ENCODE measurements at places on chromosomes 3 and 15.

DNA sequence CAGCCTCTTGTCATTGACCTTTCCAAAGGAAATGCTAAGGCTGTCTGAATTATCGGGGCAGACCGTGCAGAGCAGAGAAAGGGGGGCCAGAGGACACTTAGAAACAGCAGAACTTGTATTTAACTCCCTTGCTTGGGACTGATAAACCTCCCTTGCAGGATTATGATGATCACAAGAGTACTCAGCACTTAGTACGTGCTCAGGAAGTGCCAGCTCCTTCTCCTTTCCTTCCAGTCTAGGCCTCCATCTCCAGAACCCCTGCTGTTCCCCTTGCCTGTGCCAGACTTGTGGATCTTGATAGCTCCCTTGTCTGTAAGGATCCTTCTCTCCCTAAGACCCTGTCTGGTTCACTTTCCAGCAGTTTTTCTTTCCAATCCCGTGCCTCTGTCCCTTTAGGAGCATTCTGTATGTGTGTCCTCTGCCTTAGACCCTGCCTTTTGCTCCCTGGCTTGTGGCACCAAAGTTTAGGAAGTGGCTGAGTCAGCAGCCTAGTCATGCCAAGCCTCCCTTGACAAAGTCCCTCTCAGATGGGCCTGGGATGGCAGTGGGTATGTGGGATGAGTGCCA is 747 bp downstream of the SORD start:
- DNase-seq, result peak; percentile 58

- DNase-seq, result no peak
Observed at GRCh38 chr3:195164573-195165264, 106.2 kb downstream of the XXYLT1 start.

DNA sequence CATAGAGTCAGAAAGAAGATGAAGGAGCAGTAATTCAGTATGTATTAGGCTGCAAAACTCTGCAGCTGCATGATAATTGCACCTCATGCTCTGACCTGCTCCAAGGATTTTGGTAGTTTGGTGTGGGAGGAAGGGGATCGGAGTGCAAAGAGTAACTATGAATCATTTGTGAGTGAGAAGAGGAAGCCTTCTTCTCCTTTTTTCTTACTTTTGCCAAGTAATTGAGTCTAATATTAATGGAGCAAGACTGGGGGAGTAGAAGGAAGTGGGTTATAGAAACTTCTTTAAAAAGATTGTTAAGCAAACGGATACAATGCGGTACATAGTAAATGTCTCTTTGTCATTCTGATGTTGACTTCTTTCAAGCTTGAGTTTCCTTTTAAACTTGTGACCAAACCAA is 276.5 kb downstream of the EDEM1 start:
- DNase-seq, result peak; percentile 26

- peak; percentile 5 for DNase-seq
Observed at GRCh38 chr3:67083277-67083676, 85.2 kb downstream of the KBTBD8 start.

GRCh38 chr3:168417016-168417415 is 321.3 kb upstream of the GOLIM4 start:
- DNase-seq, result no peak

DNA sequence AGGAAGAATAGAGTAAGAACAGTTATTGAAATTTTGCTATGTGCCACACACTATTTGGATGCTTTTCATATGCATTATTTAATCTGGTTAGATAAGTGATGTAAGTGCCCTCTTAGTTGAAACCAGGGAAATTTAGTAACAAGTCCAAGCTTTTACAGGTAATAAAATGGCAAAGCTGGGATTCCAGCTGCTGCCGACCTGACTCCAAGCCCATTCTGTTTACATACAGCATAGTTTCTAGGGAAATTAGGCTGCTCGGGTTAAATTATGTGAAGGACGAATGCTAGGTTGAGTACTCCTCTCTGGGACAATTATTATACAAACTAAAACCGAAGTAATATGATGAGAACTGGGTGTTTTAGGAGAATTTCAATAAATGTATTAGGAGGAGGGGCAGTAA is 38.7 kb upstream of the FAH start:
- DNase-seq, result no peak

GRCh38 chr3:69090021-69090420 is 5.3 kb downstream of the ARL6IP5 start:
- no peak for DNase-seq

DNA sequence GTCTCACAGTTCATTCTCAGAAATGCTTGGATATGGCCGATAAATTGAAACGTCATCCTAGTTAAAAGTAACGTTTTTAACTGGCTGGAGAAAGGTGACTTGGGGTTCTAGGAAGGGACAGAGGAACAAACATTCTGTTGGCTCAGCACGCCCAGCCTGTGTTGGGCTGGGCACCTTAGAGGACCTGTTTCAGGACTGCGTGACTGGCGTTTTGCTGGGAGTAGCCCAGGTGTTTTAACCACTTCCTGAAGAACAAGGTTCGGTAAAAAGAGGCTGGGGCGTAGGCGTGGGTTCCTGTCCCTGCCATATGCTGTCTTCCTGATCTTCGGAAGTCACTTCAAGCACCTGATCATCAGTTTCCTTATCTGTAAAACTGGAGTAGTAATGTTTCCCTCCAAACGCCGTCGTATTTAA is 1.1 kb upstream of the TLNRD1 start:
- peak; percentile 77 for DNase-seq

GRCh38 chr3:189890496-189890895 is 230.2 kb downstream of the P3H2 start:
- peak; percentile 83 for DNase-seq

DNA sequence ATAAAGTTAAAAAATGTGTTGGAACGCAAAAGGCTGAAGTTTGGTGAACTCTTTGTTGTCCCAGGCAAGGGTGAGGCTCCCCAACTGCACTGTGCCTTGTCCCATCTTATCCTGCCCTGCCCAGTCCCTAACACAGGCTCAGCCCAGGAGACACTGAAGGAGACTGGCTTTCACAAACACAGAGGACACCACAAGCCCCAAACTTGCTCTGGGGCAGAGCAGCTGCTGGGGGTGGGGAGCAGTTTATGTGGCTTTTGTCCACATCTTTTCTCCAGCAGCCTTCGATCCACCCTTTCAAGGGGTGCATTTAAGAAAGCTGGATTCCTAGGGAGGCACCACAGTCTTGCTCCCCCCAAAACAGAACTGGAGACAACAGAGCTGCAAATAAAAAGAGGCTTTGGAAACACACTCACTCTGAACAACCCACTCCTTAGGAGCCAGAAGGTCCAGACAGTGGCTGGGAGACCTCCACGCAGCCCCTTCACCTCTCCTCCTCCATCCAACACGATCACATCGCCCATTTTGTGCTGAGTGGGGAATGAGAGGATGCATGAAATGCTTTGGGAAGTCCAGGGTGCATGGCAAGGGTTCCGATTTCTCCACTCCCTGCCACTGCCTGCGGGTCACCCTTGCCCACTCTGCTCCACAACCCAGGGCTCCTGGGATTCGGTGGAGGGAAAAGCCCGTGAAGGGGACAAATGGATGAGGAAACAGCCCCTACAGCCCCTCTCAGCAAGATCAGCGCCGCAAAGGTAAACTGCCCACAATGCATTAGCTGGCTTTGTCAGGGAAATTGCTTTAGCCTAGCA is 260.5 kb upstream of the TLE3 start:
- DNase-seq, result no peak

DNA sequence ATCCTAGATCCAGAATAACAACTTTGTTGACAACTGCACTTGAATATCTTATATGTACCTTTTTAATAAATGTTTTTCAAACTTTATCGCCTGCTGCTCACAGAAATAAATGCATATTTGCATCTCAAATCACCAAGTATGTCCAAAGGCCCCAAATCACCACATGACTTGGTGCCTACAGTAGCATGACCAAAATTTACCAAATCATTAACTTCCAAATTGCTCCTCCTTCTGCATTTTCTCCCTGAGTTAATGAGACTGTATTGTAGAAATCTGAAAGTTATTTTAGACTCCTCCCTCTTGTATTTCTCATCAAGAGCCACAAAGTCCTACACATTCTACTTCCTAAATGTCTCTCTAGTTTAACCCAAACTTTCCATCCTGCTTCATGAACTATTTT is 635.5 kb upstream of the NAALADL2 start:
- no peak for DNase-seq

DNA sequence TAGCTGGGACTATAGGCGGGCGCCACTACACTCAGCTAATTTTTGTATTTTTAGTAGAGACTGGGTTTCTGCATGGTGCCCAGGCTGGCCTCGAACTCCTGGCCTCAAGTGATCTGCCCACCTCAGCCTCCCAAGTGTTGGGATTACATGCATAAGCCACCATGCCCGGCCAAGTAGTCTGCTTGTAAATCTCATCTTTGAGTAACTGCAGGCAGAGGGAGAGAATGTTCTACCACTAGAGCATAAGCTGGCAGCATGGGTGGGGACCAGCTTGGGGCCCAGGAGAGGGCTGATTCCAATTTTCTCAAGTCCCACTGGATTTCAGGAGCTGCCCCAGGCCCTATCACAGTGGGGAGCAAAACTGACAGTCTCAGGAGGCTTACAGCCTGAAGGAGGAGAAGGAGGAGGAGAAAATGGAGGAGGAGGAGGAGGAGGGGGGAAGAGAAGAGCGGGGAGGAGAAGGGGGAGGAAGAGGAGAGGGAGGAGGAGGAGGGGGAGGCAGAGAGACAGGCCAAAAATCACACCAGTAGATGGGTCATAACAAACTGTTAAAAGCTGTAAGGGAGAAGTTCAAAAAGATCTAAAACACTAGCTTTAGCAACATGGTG is 229.1 kb upstream of the IGF1R start:
- DNase-seq, result no peak

- no peak for DNase-seq
Observed at GRCh38 chr3:151919446-151919845, 46.0 kb downstream of the SUCNR1 start.

DNA sequence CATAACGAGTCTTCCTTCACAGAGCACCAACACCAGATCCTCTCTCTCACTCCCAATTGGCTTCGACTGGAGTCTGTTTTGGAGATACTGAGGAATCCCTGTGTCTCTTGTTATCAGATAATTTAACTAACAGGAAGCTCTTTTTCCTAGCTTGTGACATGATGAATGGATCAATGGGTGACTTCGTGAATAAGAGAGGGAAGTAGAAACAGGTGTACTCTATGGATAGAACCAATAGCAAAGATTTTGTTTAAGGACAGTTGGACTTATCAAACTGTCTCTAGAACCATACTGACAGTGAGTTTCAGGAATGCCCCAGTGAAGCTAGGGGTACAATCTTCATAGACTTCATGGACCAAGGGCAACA is 29.4 kb upstream of the KLHL6 start:
- peak; percentile 3 for DNase-seq

- no peak for DNase-seq
Observed at GRCh38 chr3:152430223-152431002, 161.7 kb downstream of the MBNL1 start.

GRCh38 chr3:97949110-97949485 is 23.1 kb downstream of the RIOX2 start:
- no peak for DNase-seq

DNA sequence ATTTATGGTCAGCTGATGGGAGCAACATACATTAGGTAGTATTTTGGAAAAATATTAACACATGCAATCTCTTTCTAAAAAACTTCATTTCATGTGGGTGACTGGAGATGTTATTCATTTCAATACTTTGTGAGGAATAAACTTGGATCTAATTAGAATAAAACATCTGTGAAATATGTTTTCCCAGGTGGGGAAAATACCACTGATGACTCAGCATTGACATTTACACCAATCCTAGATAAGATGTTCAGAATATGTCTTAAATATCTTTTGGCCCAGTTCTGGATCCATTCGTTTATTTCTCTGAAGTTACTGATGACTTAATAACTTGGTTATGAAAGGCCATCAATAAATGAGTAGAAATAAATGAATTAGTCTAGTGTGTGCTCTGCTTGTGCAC is 247.6 kb downstream of the CHST2 start:
- no peak for DNase-seq

- DNase-seq, result no peak
Observed at GRCh38 chr3:188416041-188416440, 262.1 kb downstream of the LPP start.

- DNase-seq, result no peak
Observed at GRCh38 chr3:2261747-2262146, 163.1 kb downstream of the CNTN4 start.

- peak; percentile 64 for DNase-seq
Observed at GRCh38 chr3:43688245-43688650, 2.5 kb upstream of the ABHD5 start.

GRCh38 chr15:84750583-84751092 is 2.2 kb downstream of the ZNF592 start:
- DNase-seq, result peak; percentile 69

GRCh38 chr15:82306791-82307713 is 42.2 kb downstream of the GOLGA6L10 start:
- no peak for DNase-seq

GRCh38 chr15:43893956-43894355 is 67.2 kb downstream of the WDR76 start:
- no peak for DNase-seq

Data from OCI-M1 (cell line).